ENCODE measurements at places on chromosomes 6 and 20.

- no peak for DNase-seq
These were observed 45.0 kb downstream of the TIAM2 start for GRCh38 chr6:155040154-155040553.

GRCh38 chr20:45010399-45010828 lies 44.1 kb downstream of the STK4 start:
- DNase-seq: no peak

- DNase-seq: no peak
These were observed 61.4 kb upstream of the E2F3 start for GRCh38 chr6:20340068-20340848.

DNA sequence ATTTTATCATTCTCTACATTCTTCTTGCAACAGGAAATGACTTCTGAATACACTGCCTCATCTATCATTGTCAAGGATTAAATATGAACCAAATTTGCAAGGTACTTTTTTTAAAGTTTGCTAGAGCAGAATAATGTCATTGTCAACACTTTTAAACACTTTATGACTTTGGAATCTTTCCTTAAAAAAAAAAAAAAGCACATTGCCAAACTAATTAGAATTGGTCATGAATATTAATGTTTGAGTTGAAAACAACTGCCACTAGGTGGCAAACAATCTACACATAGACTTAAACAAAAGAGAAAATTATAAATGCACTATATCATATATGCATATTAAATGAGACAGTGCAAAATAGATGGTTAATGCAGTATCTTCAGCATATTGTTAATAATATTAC lies 32.5 kb upstream of the TMEM244 start:
- DNase-seq: no peak

GRCh38 chr20:44031781-44032582 lies 117.3 kb downstream of the TOX2 start:
- no peak for DNase-seq

- no peak for DNase-seq
These were observed 897 bp upstream of the STMN3 start for GRCh38 chr20:63653974-63654668.

- no peak for DNase-seq
These were observed 35.9 kb upstream of the MAP3K4 start for GRCh38 chr6:160955508-160956295.

DNA sequence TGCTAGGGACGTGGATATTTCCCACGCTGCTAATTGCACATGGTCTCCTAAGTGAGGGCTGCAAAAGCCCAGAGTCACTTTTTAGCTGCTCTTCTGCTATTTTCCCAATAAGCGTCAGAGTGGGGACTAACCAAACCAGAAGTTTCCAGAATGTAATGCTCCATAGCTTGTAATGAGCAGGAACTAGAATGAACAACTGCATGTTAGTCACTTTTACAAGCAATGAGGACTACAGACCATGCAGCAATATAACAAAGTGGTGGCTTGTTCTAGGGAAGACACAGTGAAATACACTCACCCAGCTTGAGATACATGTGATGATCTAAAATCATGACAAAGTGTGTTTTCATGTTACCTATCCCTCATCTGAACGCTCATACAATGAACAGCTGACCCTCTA lies 314.1 kb upstream of the SGK1 start:
- DNase-seq: no peak

DNA sequence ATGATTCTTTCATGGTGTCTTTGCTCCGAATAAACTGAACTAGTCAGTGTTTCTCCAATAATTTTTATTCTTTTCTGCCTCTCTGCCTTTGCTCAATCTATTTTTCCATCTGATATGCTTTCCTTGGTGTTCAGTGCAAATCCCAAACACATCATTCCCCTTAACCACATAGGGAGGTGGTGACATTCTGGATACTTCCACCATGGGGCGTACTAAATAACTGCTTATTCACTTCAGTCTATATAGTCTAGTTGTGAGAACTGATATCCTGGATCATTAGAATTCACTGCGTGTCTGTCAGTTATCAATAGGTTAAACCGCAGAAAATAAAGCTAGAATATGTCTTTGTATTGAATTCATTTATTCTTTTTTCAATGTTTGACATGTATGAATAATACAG lies 83.1 kb downstream of the KCNQ5 start:
- no peak for DNase-seq

GRCh38 chr20:42190084-42190483 lies 571.9 kb upstream of the CHD6 start:
- DNase-seq: no peak

DNA sequence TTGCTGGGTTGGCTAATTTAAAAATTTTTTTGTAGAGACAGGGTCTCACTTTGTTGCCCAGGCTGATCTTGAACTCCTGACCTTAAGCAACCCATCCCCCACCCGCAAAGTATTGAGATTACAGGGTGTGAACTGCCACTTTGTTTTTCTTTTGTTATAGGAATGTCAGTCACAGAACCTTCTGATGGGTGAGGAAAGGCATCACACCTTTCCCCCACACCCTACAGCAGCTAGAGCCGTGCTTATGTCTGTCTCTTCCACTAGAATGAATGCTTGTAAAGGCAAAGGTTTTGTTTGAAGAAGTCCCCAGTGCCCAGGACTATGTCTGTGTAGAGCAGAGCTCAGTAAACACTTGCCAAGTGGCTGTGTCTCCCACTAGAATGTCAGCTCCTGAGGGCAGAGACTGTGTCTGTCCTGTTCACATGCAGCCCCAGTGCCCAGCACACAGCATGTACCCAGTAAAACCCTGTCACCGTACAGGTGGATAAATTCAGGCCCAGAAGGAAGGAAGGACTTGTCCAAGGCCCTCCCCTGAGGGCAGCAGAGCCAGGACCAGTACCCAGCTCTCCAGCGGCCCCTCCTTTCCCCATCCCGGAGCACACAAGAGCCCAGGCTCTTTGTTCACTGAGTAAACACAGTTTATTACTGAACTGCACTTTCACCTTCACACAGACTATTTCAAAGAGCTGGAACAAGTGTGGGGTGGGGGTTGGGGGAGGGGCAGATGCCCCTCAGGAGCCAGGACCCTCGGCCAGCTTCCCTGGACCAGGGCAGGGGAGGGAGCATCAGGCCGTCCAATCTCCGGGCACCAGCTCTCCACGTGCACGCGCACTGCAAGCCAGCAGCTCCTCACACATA lies 26.4 kb downstream of the COX4I2 start:
- DNase-seq: no peak

DNA sequence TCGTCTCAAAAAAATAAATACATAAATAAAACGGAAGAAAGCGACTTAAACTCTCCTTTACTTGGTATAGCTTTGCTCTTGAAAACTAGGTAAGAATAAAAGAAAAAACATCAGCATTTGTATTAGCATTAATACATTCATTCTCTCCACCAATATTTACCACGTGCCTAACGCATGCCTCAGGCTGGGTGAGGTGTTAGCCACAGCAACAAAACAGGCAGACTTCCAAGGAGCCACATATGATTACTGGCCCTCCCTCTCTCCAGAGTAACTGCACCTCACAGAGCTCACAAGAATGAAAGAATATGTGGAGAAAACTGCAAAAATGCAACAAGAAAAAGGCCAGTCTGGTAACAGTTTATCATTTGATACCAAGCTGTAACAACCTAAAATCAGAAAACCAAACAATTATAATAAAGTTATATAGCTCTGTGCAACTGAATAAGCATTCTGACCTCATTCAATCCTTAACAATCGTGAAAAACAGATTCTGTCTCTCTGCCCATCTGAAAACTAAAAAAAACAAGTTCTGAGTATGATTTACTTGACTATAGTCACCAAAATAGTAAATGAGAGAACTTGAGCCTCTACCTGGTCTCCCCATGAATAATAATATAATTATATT lies 5.2 kb downstream of the NAPB start:
- DNase-seq: no peak

DNA sequence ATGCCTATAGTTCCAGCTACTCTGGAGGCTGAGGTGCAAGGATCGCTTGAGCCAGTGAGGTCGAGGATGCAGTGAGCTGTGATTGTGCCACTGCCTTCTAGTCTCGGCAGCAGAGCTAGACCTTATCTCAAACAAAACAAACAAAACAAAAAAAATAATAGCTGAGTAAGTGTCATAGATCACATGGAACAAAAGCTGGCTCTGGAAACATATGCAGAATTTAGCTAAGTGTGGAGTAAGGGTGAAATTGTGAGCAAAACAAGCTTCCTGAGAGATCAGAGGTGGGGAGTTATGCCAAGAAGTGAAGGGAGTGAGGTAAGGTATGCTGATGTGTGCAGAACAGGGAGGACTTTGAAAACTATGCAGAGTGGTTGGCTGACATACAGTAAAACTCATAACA lies 18.7 kb downstream of the SGK1 start:
- no peak for DNase-seq

- no peak for DNase-seq
These were observed 168.7 kb downstream of the BTBD3 start for GRCh38 chr20:12086359-12086758.

DNA sequence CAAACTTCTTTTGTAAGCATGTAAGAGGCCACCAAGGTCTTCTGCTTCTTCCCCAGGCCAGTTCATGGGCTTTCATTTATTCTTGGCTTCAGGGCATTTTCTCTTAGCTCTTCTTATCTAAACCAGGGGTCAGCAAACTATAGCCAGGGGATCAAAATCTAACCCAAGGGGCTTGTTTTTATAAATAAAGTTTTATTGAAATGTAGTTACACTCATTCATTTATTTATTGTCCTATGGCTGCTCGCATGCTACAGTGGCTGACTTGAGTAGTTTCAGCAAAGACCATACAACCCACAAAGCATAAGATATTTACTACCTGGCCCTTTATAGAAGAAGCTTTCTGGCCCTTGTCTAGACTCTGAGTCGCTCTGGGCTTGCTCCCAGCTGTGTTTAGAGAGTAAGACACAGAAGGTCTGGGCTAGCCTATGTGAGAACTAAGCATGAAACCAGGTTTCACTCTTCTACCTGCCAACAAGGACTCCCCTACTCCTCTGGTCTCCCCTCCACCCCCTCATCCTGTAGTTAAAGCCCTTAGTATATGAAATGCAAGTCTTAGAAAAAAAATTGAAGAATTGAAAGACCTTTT lies 43.2 kb downstream of the KHDC1L start:
- no peak for DNase-seq

DNA sequence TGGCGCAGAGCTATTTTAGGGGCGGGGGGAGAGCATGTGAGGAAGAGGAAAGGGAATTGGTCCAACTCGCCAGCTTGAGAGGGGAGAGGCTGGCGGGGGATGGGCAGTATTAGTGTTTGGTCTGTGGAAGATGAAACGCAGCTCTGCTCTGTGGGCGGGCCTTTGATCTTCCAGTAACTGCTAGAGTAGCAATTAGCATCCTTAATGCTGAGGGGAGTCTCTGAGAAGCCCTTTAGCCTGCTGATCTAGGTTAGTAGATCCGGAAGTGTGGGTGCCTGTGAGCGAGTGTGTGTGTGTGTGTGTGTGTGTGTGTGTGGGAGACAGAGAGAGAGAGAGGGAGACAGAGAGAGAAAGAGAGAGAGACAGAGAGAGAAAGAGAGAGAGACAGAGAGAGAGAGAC lies 117.2 kb upstream of the BACH2 start:
- DNase-seq: peak; percentile 72

DNA sequence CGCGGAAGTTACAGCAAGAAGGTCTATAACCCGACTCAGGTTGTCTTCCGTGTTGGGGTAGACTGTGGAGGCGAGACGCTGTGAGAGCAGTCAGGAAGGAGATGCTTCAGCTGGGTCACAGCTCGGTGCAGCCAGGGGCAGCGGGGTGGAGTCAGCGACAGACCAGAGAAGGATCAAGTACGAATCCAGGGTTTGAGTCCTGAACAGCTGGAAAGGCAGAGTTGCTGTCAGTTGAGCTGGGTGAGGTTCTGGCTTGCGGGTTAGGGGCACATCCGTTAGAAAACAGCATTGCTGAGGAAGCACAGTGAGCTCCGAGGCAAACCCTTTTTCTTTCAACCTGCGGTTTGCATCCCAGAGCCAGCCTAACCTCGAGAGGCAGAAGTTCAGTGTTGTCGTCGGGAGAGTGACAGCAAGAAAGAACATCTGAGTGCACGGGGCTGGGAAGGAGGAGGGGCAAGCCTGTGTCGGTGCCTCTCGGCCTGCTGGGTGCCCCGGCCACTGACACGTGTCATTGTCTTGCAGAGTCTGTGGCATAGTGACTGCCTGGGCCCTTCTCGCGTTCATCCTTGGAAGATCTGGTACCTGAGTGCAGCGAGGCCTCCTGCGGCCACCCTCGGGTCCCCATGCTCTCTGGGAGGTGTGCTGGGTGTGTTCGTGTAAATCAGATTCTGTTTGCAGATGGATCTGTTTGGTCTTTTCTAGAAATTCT lies 20.0 kb downstream of the PNLDC1 start:
- DNase-seq: peak; percentile 3

GRCh38 chr6:157716251-157716995 lies 106.6 kb upstream of the SNX9 start:
- no peak for DNase-seq

Data from stimulated activated CD4-positive, alpha-beta T cell treated with anti-CD3 and anti-CD28 coated beads, Interleukin-4, amount 100 ng/mL, for 48 hours (primary cell).